ENCODE measurements at places on chromosomes 3 and 15. TPM values are rescaled to one million over a fixed set of nuclear protein-coding genes. Genes with fewer than 3 reads are reported as not detected.
A peak's percentile ranks its signal among the peaks of the same experiment; 100 is the strongest.

GRCh38 chr15:95591270-95591669, 739.2 kb upstream of the NR2F2 start:
- DNase-seq: no peak
- no peak overlapping the region for H3K4me3 ChIP-seq
- H3K4me1 ChIP-seq: peaks cover 2% of the 10 kb centered on the region
- no peak overlapping the region for H3K27ac ChIP-seq
- H3K27me3 ChIP-seq: no peaks in the 10 kb centered on the region

DPPA2 gene
- total RNA-seq: not detected

DNA sequence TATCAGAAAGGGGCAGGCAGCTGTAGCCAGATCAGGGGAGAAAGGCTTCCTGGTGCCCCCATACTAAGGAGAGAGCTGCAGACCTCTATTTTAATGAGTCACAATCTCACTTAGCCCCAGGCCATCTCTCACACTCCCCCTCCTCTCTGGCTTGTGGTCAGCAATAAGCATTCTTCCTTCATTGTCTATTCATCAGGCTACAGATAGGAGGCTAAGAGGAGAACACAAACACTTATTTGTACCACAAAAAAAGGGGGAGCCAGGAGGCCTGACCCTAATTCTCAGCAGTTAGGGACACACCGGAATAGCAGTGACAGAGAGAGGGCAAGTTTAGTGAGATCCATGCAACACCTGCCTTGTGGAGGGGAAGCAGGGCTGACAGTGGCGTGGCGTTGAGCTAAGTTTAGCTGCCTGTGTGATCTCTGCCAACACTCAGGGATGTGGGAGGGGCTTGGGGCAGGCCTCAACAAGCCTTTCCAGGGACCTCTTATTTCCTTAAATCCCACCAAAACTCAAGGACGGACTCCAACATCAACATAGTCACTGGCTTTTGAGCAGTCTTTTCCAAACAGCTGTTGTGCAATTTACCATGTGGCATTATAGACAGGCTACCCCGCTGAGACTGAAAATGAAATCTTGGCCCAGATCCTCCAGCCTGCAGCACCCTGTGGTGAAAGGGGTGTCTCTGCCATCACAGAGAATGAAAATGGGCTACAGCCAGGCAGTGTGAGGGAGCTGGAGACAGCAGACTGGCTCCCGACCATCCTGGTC, 191.9 kb upstream of the TSC22D2 start:
- peak overlapping the region; percentile 49 for H3K27ac ChIP-seq
- peaks cover under 1% of the 10 kb centered on the region for H3K27me3 ChIP-seq

DNA sequence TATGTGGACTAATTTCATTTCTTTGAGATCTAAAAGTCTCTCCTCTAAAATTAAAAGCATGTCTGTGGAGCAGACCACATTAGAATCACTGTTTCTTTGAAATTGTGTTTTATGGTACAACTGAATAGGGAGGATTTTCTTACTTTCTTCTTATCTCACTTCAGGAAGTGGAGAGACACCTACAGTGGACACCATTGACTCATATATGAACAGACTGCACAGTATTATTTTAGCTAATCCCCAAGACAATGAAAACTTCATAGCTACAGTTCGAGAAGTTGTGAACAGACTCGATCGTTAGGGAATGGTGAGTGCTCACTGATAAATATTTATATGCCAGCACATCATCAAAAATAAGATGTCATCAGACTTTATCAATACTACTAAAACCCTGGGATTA, 58.3 kb downstream of the HMG20A start:
- H3K4me3 ChIP-seq: no peak overlapping the region
- H3K27ac ChIP-seq: no peak overlapping the region
- no peak for DNase-seq

DNA sequence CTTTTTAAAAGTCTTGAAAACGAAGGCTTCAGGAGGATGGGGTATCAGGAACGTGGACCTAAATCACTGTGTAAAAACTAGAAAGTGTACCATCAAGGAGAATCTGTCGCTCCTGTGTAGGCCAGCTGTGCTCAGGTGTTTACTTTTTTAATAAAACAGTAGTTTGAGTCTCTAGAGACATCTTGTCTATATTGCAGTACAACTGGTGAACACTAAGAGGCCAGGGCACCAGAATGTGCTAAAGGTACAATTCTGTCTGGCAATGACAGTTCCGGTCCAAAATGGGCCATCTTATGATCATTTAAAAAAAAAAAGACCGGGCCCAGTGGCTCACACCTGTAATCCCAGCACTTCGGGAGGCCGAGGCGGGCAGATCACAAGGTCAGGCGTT, 61.8 kb upstream of the MCF2L2 start:
- no peak overlapping the region for H3K27ac ChIP-seq
- DNase-seq: no peak
- H3K27me3 ChIP-seq: peaks cover 18% of the 10 kb centered on the region

PAQR9 gene
- not detected for total RNA-seq

AP4E1 gene
- total RNA-seq: 6.8 TPM

KY gene
- total RNA-seq: under 0.01 TPM

SCAPER gene
- 9.7 TPM for total RNA-seq

- no peak for DNase-seq
- no peak overlapping the region for H3K27ac ChIP-seq
- no peaks in the 10 kb centered on the region for H3K36me3 ChIP-seq
- H3K4me3 ChIP-seq: no peak overlapping the region
These were observed 316.0 kb downstream of the CLSTN2 start for GRCh38 chr3:140250945-140251344.

ALDH1A3 gene
- total RNA-seq: 5.0 TPM

CKMT1B gene
- total RNA-seq: not detected

- no peak overlapping the region for H3K4me3 ChIP-seq
- H3K27ac ChIP-seq: no peak overlapping the region
- no peaks in the 10 kb centered on the region for H3K4me1 ChIP-seq
- DNase-seq: no peak
- no peaks in the 10 kb centered on the region for H3K27me3 ChIP-seq
These were observed 492.6 kb downstream of the RBMS3 start for GRCh38 chr3:29773481-29773880.

GRCh38 chr3:40497288-40497687, 8.6 kb upstream of the ZNF620 start:
- no peak overlapping the region for H3K27ac ChIP-seq
- DNase-seq: no peak
- H3K27me3 ChIP-seq: no peaks in the 10 kb centered on the region
- H3K4me1 ChIP-seq: no peaks in the 10 kb centered on the region
- H3K4me3 ChIP-seq: no peak overlapping the region
- H3K36me3 ChIP-seq: no peaks in the 10 kb centered on the region

- H3K4me1 ChIP-seq: no peaks in the 10 kb centered on the region
- DNase-seq: no peak
- H3K4me3 ChIP-seq: no peak overlapping the region
- H3K36me3 ChIP-seq: peaks cover 40% of the 10 kb centered on the region
- H3K27ac ChIP-seq: no peak overlapping the region
These were observed 6.6 kb upstream of the HCLS1 start for GRCh38 chr3:121667333-121667732.

DNA sequence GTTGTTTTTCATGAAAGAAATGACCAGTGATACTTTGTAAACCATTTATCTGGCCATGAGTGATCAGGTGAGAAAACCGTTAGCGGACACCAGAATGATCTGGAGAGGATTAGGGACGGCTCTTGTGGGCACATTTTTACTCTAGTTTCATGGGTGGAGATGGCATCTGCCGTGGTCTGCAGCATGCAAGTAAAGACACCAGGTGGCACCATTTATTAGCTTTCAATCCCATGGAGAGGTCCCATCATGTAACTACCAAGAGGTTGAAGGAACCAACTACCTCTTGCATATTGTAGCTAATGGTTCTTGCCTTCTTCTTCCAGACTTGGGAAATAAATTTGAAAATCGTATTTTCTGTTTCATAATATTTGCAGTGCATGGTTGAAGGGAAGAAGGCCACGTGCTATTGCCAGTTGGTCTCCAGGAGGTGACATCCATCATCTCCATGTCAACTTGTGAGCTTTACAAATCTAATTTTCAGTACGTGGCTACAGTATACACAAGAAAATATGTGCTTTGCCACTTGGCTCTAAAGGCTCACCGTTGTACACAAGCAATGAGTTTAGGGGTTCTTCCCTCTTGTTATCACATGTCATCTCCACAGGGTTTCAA, 1.5 kb upstream of the MAPKBP1 start:
- peak; percentile 80 for DNase-seq
- H3K27ac ChIP-seq: peak overlapping the region; percentile 19
- H3K36me3 ChIP-seq: no peaks in the 10 kb centered on the region
- no peak overlapping the region for H3K4me3 ChIP-seq

MELTF gene
- total RNA-seq: 0.28 TPM

DNA sequence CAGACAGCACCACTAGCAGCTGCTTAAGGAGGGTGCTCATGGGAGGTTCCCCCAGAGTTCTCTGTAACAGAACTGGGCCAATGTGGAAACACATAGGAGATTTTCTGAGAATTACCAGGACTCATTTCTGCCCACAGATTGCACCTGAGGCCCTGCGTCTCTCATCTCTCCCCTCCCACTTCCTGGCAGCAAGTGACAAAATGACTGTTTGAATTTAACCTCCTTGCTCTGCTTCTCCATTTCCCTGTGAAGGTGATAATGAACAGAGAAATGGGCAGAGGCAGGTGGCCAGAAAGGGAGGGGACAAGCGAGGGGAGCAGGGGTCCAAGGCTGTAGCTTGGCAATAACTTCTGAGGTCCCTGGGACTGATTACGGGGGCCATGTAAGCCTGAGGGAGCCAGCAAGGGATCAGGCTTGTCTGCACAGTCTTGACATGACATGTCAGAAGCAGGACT, 8.0 kb downstream of the EPHB1 start:
- H3K36me3 ChIP-seq: no peaks in the 10 kb centered on the region
- no peak overlapping the region for H3K27ac ChIP-seq
- peaks cover 14% of the 10 kb centered on the region for H3K27me3 ChIP-seq
- no peaks in the 10 kb centered on the region for H3K4me1 ChIP-seq
- DNase-seq: no peak

- DNase-seq: peak; percentile 89
- H3K27ac ChIP-seq: peak overlapping the region; percentile 74
- no peaks in the 10 kb centered on the region for H3K36me3 ChIP-seq
These were observed 32.5 kb downstream of the PARP15 start for GRCh38 chr3:122609798-122610559.

DNA sequence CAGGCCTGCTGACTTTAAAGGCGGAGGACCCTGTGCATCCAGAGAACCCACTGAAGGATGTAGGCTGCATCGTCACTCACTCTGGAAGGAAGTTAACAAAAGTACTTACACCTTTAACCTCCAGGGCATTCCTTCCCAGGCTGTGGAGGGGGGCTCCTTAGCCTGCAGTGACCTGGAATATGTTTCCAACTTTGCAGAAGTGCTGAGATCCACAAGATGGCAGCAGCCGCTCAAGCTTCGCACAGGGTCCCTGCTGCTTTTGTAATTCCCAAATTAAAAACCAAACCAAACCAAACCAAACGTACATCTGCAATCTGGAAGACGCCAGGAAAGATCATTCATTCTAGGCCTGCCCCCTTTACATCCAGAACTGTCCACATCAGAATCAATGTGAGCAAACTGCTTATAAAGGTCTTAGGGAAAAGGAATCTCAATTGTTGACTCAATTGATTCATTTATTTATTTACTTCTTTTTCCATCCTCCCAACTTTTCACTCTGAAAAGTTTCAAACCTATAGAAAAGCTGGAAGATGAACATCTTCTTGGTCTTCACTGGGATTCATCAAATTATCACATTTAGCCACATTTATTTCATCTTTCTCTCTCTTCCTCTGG, 70.5 kb upstream of the KLHL25 start:
- peak; percentile 48 for DNase-seq
- H3K27ac ChIP-seq: no peak overlapping the region
- H3K4me3 ChIP-seq: no peak overlapping the region
- H3K4me1 ChIP-seq: no peaks in the 10 kb centered on the region

DNA sequence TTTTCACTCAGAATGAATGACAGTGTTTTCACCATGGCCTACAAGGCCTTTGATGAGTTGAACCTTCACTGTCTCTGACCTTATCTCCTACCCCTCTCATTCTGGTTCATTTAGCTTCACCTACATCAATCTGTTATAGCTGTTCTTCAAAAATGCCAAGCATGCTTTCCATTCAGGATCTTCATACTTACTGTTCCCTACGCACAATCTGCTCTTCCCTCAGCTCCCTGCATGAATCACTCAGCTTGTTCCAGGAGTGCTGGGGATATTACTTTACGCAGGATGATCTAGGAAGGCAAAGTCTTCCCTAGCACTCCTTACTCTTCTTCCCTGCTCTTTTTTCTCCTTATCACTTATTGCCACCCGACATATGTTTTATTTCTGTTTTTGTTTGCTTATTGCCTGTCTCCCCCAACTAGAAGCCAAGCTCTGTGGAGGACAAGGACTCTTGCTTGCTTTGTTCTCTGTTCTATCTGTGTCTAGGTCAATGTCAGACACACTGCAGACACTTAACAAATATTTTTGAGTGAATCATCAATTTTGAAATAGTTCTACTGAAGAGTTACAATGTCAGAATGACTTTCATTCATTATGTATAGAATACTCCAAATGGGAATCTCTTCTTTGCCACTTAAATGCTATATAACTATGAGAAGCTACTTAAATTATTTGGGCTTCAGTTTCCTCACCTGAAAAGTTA, 238.3 kb upstream of the FEZF2 start:
- H3K4me3 ChIP-seq: no peak overlapping the region
- H3K36me3 ChIP-seq: no peaks in the 10 kb centered on the region
- no peaks in the 10 kb centered on the region for H3K27me3 ChIP-seq
- H3K4me1 ChIP-seq: peaks cover 3% of the 10 kb centered on the region
- H3K27ac ChIP-seq: no peak overlapping the region
- DNase-seq: peak; percentile 26

- no peaks in the 10 kb centered on the region for H3K36me3 ChIP-seq
- H3K4me1 ChIP-seq: no peaks in the 10 kb centered on the region
- no peak for DNase-seq
These were observed 101.9 kb downstream of the TNIK start for GRCh38 chr3:171358181-171358880.

DNA sequence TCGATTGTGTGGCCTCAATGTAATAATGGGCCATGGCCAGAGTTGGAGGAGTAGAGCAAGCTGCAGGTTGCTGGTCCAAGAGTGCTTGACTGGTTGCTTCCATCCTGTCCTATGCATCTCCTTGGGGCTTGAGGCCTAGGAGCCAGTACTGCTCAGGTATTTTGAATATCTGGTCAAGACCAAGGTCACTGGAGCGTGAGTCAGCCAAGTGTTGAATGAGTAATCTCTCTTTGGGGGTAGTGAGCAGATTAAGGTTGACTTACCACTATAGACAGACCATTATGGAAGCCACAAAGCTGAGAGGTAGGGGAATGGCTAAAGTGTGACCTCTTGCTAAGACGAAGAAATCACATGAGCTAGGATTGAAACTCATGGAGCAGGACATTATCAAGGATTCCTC, 9.4 kb upstream of the PARP6 start:
- no peaks in the 10 kb centered on the region for H3K4me1 ChIP-seq
- H3K27me3 ChIP-seq: peaks cover 11% of the 10 kb centered on the region
- DNase-seq: no peak
- H3K36me3 ChIP-seq: no peaks in the 10 kb centered on the region

ANKUB1 gene
- total RNA-seq: not detected

DNA sequence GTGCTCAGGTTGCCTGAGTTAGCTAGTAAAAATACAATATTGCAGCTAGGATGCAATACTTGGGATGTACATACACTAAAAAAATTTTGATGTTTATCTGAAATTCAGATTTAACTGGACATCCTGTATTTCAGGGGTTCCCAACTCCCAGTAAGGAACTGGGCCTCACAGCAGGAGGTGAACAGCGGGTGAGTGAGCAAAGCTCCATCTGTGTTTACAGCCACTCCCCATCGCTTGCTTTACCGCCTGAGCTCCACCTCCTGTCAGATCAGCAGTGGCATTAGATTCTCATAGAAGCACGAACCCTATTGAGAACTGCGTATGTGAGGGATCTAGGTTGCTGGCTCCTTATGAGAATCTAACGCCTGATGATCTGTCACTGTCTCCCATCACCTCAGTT, 285.1 kb upstream of the PROK2 start:
- H3K27ac ChIP-seq: no peak overlapping the region
- no peak for DNase-seq
- H3K4me3 ChIP-seq: no peak overlapping the region
- no peaks in the 10 kb centered on the region for H3K4me1 ChIP-seq
- peaks cover 4% of the 10 kb centered on the region for H3K27me3 ChIP-seq
